RCC 7860 (cell line): ENCODE measurements at places on chromosomes 5 and 9.

DNA sequence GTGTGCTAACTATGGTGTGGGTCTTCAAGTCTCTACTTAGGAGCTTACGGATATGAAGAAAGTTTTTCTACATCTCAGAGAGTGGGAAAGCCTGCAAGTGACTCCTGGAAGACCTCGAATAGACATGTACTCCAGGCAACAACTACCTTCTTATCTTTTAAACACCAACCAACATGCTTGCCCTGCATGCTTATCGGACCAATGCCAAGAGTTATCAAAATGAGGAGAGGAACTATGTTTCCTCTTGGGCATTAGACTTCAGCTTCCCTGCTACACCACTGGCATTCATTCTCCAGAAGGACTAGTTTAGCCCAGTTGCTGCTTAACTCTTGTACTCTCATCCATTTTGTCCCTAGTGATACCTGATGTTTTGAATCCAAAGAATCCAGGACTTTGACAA lies 74.7 kb upstream of the MAN2A1 start:
- DNase-seq: no peak

DNA sequence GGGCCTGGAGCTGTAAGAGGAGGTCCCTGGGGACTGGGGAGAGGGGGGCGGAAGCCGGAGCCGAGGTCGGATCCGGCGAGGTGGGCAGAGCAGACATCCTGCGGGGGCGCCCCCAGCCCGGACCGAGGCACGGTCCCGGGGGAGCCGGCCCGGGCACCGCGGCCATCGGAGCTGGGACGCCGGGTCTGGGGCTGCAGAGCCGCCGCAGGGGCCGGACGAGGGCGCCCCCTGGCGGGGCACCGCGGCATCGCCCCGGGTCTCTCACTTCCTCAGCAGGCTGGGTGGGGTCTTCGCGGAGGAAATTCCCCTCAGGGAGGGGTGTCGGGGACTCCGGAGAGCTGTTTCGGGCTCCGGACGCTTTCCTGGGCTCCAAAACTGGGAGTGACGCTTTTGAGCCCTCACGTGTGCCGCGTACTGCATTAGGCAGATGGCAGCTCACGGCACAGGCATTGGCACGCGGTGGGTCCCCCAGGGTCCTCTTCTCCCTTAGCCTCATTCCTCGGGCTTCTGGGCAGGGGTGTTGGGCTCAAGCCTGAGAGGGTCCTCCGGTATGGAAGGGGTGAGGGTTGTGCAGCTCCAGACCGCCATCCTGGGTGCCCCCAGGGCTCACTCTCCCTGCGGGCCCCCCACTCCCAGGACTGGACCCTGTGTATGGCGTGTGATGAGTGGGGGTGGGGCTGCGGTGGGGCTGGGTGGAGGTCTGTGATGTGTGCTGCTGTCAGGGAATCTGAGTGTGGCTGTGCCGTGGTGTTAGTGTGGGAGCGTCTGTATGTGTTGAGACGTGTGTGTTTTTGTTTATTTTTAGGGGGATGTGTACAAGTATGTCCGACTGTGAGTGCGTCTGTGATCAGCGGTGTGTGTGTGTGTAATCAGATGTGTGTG lies 29.6 kb downstream of the LHX2 start:
- DNase-seq: no peak

DNA sequence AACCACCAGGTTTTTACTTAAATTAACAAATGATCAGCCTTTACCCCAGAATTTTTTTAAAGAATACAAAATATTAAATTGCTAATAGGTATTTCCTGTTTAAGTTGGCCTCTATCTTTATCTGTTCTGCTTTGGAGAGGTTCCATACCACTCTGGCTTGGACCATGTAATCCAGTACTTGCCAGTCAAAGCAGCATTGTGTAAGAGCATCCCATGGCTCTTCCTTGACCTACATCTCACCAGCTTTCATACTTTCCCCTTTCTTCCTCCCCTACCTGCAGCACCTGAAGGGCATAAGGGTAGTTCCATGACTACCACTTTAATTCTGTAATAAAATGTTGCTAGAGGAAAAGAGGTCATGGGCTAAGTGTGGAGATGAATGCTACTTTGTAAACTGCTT lies 140.8 kb upstream of the MTAP start:
- DNase-seq: no peak

DNA sequence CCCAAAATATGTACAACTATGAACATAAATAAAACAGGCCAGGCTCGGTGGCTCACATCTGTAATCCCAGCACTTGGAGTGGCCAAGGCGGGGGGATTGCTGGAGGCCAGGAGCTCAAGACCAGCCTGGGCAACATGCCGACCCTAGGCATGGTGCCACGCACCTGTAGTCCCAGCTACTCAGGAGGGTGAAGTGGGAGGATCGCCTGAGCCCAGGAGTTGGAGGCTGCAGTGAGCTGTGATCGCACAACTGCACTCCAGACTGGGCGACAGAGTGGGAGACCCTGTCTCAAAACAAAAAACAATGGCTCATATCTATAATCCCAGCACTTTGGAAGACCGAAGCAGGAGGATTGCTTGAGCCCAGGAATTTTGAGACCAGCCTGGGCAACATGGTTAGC lies 1.5 kb downstream of the HAUS6 start:
- no peak for DNase-seq

DNA sequence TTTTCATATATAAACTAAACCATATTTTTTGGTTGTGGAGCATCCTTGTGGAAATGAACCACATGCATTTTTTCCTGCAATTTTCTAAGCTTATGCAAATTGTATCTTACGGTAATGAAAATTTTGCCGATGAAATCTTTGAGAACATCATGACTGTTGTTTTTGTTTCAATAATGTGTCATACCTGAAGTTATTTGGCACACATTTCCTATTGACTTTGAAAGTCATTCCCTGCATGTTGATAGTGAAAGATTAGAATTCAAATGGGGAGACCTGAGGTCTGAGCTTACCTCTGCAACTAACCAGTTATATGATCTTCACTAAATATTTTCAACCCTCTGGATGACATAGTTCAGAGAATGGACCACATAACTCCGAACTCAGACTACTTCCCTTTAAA lies 88.5 kb downstream of the PRR16 start:
- no peak for DNase-seq

DNA sequence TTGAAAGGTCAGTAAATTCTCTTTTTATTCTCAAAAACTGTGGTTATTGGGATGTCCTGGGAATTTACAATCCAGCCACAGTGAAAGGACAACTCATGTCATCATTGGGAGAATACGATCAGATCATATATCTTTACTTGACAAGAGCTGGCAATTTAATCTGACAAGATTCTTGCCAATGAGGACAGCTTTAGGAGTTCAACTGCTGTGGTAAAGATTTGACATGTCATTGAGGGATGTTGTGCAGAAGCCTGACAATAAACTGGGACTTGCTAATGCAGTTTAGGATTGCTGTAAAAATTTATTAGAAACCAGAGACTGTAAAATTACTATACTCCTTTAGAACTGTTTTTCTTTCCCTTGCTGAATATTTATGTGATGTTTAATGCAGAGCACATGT lies 1131.0 kb downstream of the MAT2B start:
- DNase-seq: no peak

GRCh38 chr5:122471031-122471751 lies 159.2 kb downstream of the SNCAIP start:
- DNase-seq: no peak

DNA sequence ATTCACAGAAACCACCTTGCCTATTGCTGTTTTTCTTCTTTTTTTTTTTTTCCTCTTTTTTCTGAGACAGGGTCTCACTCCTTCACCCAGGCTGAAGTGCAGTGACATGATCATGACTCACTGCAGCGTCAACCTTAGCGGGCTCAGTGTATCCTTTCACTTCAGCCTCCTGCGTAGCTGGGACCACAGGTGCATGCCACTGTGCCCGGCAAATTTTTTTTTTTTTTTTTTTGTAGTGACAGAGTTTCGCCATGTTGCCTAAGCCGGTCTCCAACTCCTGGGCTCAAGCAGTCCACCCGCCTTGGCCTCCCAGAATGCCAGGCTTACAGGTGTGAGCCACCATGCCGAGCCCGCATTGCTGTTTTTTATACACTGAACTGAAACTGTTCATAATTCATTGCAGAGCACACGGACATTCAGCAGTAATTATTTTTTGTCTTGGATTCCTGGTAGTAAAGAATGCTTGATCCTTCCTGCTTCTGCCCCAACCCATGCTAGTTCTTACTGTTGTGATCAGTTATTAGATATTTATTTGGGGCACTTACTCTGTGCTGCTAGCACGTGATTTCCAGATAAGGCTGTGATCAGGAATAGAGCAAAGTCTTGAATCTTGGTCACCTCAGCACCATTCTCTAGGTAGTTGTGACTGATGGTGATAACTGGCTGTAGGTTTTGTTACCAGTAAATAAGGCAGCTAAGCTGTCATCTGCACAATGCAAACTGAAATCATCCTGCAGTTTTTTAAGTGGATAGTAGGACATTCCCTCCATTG lies 14.0 kb downstream of the MAP3K1 start:
- DNase-seq: peak; percentile 45

GRCh38 chr5:151632524-151632923 lies 41.4 kb upstream of the FAT2 start:
- DNase-seq: no peak

DNA sequence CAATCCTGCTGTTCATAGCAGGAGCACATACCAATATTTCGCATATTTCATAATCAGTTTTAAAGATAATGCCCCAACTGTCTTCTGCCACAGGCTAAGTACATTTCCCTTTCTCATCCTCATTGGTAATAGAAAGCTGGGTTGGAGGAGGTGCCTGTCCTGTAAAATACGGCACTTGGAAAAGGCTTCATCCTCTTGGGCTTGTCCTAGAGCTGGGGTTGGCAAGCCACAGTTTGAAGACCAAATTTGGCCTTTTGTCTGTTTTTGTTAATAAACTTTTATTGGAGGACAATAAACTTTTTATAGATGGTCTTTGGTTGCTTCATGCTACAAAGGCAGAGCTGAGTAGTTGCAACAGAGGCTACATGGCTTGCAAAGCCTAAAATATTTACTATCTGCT lies 997.8 kb upstream of the CDH18 start:
- DNase-seq: no peak

DNA sequence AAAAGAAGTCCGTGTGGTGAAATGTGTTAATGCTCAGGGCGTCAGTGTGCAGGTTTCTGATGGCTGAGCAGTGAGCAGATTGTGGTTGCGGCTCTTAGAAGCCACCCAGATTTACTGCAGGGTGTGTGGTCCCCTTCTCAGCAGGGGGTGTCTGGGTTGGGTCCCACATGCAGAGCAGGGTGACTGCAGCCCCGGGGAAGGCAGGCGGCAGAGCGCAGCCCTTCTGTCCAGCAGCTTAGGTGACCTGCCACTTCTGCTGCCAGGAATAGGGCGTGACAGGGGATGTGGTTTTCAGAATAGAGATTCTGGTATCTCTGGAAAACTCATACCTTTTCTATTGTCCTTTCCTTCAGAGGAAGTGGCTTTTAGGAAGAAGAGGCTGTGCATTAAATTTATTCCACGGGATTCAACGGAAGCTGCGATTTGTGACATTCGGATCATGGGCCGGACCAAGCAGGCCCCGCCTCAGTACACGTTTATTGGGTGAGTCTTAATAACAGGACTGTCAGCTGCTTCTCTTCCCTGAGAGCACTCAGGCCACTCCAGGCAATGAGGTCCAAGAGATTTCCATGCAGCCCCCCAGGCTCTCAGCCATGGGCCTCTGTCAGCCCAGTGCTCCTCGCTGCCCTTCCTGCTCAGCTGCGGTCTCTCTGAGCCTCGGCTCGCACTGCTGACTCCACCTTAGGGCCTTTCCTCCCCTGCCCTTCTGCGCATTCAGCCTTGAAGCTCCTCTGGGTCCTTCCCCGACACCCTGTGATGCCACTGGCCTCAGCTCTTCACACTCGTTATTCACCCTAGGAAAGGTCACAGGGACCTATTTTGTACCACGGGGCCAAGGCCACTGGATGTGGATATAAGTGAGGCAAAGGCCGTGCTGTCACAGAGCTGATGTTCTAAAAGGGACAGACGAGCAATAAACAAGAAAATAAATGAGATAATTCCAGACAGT lies 65.4 kb downstream of the MVB12B start:
- DNase-seq: no peak

DNA sequence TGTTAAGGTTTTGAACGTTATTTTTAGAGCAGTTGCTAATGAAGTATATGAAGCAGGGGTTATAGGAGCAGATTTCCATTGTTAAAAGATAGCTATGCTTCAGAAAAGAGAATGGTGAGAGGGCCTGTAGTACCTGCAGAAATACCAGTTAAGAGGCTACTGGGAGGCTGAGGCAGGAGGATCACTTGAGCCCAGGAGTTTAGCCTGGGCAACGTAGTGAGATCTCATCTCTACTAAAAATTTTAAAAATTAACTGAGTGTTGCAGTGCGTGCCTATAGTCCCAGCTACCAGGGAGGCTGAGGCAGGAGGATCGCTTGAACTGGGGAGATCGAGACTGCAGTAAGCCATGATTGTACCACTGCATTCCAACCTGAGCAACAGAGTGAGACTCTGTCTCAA lies 148.8 kb downstream of the ZCCHC7 start:
- no peak for DNase-seq

DNA sequence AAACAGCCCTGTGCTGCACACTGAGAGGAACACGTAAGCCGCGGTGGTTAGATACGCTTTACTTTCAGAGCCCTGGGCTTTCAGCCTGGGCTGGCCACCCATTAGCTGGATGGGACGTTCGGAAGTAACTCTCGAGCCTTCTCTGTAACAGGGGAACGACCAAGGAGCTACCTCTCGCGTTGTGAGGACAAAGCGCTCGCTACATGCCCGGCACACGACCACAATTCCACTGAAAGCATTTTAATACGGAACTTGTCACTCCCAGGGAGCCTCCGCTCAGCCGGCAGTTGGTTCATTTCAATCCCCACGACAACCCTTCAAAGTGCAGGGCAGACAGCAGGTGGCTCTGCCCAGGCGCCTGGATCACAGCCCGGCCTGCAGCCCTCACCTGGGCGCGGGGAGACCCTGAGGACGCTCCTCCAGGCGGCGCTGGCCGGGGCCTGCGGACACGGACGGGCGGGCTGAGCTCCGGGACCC lies 368 bp downstream of the SURF1 start:
- no peak for DNase-seq

DNA sequence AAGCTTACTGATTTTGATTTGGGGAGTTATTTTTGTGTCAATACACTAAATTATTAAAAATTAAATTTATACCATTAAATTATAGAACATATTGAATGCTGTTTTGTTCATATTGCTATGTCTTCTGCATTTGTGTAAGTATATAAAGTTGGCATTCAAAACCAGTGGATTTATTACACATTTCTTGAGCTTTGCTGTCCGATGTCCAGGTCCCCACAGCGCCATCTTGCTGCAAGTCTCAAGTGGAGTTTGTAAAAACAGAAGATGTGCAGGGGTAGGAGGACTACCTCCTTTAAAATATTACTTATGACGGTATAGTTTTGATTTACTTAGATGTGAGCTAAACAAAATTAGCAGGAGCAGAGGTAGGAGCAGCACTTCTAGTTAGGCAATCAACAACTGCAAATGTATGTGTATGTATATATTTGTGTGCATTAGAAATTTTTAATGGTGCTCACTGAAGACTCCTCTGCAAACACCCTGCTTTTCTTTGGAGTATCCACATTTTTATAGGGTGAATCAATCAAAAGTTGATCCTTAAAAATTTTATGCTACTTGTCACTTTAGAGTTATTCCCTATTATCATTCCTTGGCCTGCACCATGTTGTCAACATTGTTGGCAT lies 37.4 kb downstream of the CPEB4 start:
- DNase-seq: no peak
